Stimulated activated CD8-positive, alpha-beta memory T cell treated with anti-CD3 and anti-CD28 coated beads, Interleukin-7, amount 100 ng/mL, for 24 hours (primary cell): ENCODE measurements at places on chromosomes 5 and 9.

- no peak for DNase-seq
Measured at GRCh38 chr5:13913962-13914361, 30.5 kb downstream of the DNAH5 start.

DNA sequence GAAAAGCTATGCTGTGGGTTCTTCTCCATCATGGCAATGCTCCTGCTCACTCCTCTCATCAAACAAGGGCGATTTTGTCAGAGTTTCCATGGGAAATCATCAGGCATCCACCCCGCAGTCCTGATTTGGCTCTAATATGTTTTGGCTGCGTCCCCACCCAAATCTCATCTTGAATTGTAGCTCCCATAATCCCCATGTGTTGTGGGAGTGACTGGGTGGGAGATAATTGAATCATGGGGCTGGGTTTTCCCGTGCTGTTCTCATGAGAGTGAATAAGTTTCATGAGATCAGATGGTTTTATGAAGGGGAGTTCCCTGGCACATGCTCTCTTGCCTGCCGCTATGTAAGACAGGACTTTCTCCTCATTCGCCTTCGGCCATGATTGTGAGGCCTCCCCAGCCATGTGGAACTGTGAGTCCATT, 163.8 kb downstream of the GADD45G start:
- DNase-seq: no peak

DNA sequence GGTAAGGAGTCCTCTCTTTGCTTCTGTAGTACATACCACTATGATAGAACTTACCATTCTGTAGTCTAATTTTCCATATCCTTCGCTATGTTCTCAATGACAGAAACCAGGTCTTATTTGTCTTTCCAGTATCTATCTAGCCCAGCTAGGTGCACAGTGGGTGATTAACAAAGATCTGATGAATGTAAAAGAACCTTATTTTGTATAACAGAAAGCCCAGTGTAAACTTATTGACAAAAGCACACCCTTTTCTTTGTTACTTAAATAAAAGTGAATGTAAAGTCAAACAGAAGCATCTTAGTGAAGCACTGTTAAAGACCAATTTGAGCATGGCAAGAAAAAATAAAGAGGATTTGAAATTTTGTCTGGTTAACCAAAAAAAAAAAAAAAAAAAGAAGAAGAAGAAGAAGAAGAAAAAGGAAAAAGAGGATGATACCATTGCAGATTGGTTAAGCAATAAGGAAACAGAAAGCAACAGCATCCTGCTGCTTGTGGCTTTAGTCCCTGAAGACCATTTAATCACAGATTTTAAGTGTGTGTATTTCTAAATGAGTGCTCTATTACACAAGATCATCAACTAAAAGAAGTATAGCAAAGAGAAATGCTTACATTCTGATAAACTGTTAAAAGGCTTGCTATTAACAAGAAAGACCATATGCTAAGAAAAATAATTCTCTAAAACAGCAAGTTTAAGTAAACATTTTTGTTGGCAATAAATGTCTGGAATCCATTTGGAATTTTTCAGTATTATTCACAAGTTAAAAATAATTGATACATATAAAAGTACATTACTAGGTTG, 21.2 kb downstream of the MEGF9 start:
- DNase-seq: no peak

DNA sequence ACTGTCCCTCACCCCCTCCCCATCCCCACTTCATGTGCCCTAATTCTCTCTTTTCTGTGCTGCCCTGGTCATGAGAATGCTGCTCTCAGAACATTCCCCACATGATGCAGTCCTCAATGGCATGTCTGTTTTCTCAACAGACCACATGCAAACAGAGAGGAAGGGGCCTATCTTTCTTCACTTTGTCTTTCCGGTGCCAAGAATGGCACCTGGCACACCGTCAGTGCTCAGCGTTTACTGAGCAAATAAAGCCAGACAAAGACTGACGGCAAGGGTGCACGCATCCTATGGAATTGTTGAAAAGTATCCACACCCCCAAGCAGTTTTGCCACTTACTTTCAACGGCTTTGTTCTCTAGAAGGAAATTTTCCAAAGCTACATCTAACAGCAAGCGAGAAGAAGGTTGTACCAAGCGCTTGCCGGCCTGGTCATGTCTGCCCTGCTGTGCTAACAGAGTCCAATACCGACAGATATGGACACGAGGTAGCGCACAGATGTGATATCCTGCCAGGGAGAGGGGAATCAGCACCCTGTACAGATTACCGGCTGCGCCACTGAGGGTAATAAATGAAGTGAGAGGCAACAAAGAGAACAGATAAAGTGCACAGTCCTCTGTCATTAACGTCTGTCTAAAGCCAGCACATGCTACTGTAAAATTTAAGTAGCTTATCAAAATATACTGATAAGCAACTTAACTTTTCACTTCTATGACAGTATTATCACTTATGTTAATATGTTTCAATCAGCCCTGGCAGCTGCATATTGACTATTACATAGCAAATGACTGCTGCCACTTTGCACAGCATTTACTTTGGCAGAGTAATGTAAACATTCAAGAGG, 251.7 kb downstream of the DENND1A start:
- no peak for DNase-seq

GRCh38 chr5:137621861-137622823, 113.7 kb downstream of the KLHL3 start:
- DNase-seq: no peak

- DNase-seq: no peak
Measured at GRCh38 chr9:134442486-134443173, 116.4 kb downstream of the RXRA start.

- no peak for DNase-seq
Measured at GRCh38 chr9:13911473-13911872, 402.5 kb downstream of the NFIB start.

GRCh38 chr5:51987669-51988209, 604.5 kb downstream of the ISL1 start:
- DNase-seq: no peak
